Karpas-422 (cell line): ENCODE measurements at places on chromosomes 11 and 22.
A peak's percentile ranks its signal among the peaks of the same experiment; 100 is the strongest.

DNA sequence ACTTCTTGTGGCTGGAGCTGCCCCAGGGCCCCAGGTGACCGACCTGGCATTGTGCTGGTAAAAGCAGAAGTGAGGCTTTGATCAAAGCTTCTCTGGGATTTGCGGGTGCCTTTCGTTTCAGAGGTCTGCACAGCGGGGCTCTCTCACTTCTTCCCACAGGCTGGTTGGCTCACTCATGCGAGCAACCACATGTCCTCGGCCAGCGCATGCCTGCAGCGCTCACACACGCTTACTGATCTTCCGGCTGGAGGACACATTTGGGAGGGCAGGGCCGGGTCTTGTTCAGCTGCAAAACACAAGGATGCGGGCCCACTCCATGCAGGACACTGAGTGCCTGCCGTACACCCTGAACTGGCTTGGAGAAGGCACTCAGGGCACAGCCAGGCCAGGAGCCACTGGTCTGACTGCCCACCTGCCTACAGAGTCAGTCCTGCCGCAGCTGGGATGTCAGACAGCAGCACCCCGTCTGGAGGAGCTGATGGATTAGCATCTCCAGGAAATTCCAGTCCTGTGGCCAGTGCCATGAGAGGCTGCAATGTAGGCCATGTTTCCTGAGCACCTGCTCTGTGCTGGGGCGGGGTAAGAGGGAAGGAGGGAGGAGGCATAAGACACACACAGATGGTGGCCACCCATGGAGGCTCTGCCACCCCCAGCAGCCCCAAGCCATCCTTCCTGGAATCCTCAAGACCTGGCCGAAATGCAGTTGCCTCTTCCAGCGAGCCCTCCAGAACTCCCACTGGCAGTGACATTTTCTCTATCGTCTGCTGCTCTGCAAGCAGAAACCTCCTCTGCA, 1383.2 kb downstream of the BRD1 start:
- DNase-seq = peak; percentile 95

- DNase-seq = no peak
Observed at GRCh38 chr11:114059278-114059983, at the start of gene ZBTB16. Gene ZBTB16 (plus strand): TSS chr11:114059711. CDS start chr11:114063301, 3,590 bp downstream.

- DNase-seq = no peak
Observed at GRCh38 chr11:66146074-66146473, 76.0 kb downstream of the PACS1 start.

- DNase-seq = no peak
Observed at GRCh38 chr22:36544107-36544620, 15.2 kb upstream of the EIF3D start.

DNA sequence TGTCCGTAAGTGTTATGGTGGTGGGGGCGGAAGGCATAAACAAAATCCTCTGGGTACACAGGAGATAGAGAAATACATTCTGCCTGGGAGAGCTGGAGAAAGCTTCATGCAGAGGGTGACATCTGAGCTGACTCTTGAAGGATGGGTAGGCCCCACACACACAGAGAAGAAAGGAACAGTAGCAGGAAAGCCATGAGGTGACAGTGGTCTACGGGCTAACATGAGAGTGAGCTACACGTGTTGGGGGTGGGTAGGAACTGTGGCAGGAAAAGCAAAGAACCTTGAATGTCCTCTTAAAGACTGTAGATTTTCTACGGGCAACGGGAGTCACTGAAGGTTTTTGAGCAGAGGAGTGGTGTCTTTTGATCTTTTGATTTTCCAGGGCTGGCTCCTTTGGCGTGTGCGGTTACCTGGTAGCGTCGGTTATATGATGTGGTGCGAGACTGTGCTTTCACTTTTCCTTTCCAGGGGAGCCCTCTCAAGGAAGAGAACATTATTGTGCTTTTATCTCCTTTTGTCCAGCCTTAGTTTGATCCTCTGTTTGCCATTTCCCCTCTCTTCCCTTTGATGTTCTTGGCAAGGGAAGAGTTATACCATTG, 39.7 kb downstream of the ADAMTS8 start:
- no peak for DNase-seq

- DNase-seq = peak; percentile 47
Observed at GRCh38 chr11:1202154-1202775, 20.6 kb upstream of the MUC5B start.

GRCh38 chr22:27358096-27358870, 443.3 kb downstream of the MN1 start:
- DNase-seq = no peak

GRCh38 chr11:112453601-112454577, 193.2 kb upstream of the PLET1 start:
- peak; percentile 68 for DNase-seq

DNA sequence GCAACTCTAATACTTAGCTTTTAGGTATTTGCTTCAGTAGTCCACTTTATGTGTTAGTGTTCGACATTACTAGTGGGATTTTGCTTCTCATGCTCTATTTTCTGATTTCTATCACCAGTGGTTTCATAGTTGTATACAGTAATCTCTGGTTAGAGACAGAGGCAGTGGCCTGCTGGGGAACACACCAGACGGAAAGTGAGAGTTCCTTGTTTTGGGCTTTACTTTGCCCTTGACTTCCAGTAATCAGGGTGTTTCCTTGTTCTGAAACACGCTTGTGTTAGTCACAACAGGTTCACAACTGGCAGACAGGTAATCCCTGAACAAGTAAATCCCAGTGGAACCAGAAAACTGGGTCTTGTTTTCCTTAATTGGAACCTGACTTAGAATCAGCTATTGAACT, 56.0 kb downstream of the PACS1 start:
- peak; percentile 67 for DNase-seq

DNA sequence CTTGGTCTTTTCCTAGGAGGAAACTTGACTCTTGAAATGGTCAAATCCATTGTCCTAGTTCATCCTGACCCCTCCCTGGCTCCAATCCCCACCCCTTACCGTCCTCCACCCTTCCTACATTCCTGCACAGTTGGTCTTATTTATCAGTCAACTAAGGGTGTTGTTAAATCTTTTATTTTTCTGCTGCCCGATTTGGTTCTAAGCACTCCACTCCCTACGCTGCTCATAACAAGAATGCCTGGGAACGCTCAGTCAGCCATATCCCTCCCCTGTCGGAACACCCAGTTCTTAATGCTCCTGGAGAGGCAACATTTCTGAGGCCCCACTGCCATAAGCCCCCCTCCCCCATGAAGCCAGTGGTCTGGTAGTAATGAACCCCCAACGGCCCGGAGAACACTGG, 9.7 kb downstream of the EHF start:
- DNase-seq = no peak

DNA sequence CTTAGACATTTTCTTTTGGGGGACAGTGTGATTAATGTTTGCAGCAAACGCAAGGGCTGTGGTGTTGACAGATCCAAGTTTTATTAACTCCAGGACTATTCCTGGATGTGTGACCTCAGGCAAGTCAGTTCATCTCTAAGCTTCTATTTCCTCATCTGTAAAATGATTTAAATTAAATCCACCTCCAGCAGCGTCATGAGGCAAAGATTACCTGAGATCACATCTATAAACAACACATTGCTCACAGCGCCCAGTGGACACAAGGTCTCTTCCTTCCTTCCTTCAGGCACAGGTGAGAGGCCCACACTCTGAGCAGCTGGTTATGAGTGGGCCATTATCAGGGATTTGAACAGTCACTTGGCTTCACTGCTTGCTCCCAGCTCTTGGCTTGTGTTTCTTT, 111.2 kb upstream of the RASSF10 start:
- no peak for DNase-seq

- DNase-seq = no peak
Observed at GRCh38 chr22:49009359-49010063, 818.2 kb downstream of the BRD1 start.

DNA sequence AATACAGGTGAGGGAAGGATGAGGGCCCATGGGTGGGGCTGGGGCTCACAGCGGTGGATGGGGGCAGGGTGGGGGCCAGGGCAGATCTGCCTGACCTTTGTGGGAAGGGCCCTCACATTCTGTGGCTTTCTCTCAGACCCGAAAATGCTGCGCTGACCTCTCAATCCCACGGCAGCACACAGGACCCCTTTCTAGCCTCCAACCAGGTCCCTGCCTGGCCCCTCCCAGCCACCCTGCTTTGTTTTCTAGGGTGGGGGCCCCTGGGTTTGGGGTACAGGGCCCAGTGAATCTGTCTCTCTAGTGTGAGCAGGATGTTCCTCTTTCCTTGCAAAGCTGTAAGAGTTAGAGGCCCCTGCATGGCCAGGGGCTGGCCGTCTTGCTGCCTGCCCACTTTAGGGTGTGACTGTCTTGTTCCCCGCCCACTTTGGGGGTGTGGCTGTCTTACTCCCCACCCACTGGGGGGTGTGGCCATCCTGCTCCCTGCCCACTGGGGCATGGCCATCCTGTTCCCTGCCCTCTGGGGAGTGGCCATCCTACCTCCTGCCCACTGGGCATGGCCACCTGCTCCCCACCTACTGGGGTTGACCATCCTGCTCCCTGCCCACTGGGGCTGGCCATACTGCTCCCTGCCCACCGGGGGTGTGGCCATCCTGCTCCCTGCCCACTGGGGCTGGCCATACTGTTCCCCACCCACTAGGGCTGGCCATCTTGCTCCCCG, 11.5 kb downstream of the PARVG start:
- DNase-seq = peak; percentile 81

GRCh38 chr22:20429254-20430100, 8.1 kb downstream of the SCARF2 start:
- DNase-seq = peak; percentile 83

DNA sequence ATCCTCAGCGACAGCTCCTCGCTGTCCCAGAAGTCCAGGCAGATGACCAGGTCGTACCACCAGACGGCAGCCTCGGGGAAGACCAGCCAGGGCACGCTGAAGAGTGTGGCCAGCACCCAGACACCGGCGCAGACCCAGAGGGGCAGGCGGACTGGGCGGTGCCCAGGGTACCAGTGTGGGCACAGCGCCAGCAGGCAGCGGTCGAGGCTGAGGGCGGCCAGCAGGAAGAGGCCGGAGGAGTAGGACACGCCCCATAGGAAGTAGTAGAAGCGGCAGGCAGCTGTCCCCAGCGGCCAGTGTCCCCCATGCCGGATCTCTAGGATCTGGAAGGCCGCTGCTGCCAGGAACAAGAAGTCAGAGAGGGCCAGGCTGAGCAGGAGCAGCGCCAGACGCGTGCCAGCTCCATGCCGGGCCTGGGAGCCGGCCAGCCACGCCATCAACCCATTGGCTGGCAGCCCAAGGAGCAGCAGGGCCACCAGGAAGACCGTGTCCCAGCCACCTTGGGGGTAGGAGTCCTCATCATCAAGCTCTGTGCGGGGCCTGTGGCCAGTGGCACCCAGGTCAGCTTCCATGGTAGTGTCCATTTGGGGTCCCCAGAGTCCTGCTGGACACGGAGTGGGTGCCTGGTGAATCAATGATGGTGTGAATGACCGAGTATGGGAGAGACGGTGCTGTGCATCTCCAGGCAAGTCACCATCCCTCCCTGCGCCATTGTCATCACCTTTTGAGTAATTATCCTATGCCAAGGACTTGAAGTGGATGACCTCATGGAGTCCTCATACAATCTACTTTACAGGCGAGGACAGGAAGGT, at the start of gene GPR152:
TSS of gene GPR152 (minus strand) at position 589 of the 812 bp plus-strand sequence. CDS start at position 584, 5 bp downstream.
- DNase-seq = no peak

GRCh38 chr11:19512618-19513017, 200.0 kb upstream of the NAV2 start:
- DNase-seq = no peak

DNA sequence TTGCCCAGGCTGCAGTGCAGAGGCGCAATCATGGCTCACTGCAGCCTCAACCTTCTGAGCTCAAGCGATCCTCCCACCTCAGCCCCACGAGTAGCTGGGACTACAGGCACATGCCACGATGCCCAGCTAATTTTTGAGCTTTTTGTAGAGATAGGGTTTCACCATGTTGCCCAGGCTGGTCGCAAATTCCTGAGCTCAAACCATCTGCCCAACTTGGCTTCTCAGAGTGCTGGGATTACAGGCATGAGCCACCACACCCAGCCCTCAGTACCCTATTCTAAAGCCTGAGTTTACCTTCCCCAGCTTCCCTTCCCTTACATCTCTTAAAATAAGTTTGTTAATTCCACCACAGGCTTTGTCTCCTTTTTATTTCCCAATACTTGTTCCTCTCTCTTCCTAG, 59.1 kb downstream of the AMBRA1 start:
- no peak for DNase-seq

GRCh38 chr11:29272019-29272654, 744.7 kb downstream of the KCNA4 start:
- no peak for DNase-seq

GRCh38 chr22:35731321-35731720, 13.6 kb downstream of the APOL5 start:
- DNase-seq = no peak

GRCh38 chr11:33347490-33348125, 90.4 kb downstream of the HIPK3 start:
- peak; percentile 62 for DNase-seq

DNA sequence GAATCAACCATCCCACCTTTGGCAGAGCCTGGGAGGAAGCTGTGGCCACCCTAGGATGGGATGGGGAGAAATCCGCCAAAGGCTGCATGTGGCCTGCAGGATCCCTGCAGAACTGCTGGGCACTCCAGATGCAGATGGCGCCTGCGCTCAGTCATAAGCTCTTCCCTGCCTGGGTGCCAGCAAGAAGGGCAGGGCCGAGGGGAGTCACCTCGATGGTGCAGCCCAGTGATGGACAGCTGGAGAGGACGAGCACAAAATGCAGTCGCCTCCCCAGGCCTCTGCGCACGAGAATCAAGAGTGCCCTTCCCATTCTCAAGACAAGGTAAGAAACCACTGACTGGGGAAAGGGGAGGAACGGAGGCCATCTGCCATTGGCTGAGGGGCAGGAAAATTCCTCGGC, 693.6 kb downstream of the TBC1D22A start:
- no peak for DNase-seq

- peak; percentile 34 for DNase-seq
Observed at GRCh38 chr11:133832991-133833897, 12.1 kb downstream of the SPATA19 start.

GRCh38 chr11:85619499-85619898, 7.6 kb downstream of the DLG2 start:
- no peak for DNase-seq

GRCh38 chr11:78646564-78647185, 72.0 kb upstream of the NARS2 start:
- DNase-seq = peak; percentile 87

DNA sequence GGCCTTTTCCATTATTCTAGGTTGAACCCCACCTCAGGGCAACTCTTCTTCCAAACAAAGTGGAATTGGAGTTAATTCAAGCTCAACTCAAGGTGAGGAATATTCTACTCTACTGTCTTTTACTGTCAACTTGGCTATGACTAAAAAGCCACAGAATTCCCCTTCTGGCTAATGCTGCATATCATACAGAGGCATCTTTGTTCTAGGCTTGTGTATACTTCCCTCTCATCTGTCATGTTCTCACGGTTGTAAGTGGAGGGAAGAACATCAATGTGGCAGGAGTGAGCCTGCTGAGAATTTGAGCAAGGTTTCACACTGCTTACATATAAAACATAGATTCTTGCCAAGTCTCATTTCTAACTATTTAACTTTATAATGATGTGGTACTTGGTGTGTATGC, 921.4 kb upstream of the CNTN5 start:
- no peak for DNase-seq

DNA sequence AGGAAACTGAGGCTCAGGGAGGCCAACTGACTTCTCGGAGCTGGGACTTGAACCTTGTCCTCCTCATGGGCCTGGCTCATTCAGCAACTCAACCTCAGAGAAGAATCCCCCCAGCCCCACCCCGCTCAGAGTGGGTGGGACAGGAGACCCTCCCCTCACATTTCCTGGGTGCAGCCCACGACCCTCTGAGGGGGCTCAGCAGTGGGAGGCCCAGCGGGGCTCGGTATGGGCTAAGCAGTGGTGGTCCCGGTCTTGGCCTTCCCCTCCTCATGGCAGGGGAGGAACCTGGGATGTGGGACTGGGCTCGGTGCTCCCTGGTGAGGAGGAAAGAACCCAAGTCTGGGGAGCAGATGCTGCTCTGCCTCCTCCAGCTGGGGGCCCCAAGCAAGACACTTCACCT, 14.2 kb upstream of the CABP7 start:
- no peak for DNase-seq
